ENCODE measurements at places on chromosomes 5 and 9. TPM values are rescaled to one million over a fixed set of nuclear protein-coding genes. Genes with fewer than 3 reads are reported as not detected.

The SPATA31A3 gene
- not detected for total RNA-seq

The SPATA31E1 gene
- not detected for total RNA-seq

The PLK2 gene
- 166 TPM for total RNA-seq

The ZNF484 gene
- total RNA-seq, result 4.3 TPM

The RFX3 gene
- 1.1 TPM for total RNA-seq

The TEK gene
- total RNA-seq, result 0.23 TPM

The SNCB gene
- total RNA-seq, result 0.15 TPM
